ENCODE measurements at places on chromosomes 16 and 17.

DNA sequence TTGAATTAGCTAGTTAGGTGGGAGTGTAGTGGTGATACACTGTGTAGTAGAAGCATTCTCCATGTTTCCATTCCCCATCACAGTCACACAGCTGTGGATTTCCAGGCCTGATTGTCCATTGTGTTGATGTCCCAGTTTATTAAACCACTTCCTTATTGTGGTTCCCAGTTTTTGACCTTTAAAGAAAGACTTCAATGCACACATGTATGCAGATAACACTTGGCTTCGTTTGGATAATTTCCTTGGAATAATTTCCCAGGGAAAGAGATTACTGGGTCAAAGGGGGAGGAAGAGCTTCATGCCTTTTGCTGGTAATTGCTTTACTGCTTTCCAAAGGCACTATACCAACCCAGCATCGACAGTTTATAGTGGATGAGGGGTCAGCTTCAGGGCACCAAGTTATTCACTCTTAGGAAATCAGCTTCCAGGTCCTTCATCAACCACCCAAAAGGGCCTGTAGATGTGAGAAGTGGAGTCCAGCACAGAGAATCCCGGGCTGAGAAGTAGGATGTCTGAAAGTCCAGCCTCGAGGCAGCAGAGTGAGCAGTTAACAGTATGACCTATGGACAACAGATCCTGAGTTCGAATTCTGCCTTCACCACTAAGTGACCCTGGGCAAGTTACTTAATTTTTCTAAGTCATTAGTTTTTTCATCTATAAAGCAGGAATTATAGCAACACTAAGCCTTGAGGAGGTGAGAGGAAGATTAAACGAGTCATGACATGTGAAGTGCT, 31.3 kb upstream of the TNS4 start:
- DNase-seq = no peak

DNA sequence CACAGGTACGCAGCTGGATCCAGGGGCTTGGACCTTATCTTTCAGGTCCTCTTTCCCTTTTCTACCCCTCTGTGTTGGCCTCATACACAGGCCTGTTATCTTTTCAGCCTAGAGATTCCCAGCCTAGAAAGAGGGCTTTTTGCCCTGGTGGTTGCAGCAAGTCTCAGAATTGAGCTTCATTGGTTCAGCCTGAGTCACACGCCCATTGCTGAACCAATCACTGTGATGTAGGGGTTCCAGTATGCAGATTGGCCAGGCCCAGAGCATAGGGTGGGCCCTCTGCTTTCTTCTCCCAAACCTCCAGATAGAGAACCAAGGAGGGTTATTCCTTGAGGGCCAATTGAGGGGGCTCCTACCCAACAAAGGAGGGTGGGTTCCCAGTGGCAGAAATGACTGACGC, 32.8 kb downstream of the GPT2 start:
- no peak for DNase-seq

DNA sequence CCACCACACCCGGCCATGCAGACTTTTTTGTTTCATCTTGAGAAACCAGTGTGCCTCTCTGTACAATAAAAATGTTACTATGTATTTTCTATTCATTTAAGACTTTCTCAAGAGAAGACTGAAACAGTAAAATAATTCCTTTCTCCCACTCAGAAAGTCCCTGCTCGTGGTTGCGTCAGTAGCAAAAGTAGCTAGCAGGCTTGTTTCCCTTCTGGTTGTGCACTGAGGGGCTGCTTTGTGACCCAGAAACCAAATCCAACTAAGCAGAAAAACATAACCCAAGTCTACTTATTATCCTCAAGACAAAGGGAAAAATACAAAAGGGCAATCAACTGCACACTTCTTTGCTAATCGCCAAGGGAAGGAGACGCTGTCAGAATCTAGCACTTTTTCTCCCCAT, 3.4 kb upstream of the PNPO start:
- no peak for DNase-seq

DNA sequence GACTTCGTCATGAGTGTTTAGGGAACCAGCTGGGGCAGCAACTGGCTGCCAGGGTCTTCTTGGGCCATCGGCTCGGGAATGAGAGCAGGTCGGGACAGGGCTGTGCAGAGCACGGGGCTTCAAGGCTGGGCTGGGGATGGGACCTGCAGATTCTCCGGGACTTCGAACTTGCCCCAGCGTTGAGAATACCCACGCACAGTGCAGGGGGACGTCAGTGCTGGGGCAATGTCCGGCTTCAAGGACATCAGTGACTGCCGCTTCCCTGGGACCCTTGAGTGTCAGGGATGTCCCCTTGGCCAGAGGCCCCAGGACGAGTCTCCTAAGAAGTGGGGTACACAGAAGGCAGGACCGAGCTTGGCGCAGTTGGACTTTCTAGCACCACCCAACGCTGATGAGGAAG, 76.3 kb downstream of the MGAT5B start:
- no peak for DNase-seq

- no peak for DNase-seq
Observed at GRCh38 chr17:50493744-50494143, 14.5 kb upstream of the MYCBPAP start.

GRCh38 chr16:19610200-19610599, 54.7 kb downstream of the VPS35L start:
- DNase-seq = no peak

DNA sequence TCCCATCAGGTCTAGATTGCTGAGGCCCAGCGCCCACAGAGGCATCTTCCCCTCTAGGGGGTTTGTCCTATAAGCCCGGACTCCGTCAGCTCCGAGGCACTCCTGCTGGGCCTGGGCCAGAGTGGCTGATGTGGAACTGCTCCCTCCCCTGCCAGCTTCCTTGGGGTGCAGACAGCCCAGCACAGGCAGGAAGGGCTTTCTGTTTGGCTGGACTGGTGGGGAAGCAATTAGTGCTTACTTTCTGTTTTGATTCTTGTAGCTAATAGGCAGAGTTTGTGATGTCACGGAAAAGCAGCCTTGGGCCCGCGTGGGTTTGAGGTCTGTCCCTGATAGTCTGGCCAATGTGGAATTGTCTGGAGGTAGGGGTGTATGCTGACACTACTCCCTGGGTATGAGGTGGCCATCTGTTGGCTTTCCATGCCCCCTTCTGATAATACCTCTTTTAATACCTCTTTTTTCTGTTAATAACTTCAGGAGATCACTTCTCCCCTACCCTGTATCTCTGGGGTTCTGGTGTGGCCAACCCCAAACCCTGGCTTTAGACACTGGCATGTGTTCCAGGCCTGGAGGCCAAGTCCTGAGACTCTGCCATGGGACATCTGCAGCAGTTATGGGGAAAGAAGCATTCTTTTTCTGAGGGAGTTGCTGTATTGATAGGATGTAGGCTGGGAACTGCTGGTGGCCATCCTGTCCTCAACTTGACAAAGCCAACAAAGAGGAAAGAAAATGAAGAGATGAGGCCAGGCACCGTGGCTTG, 190.9 kb downstream of the RAB11FIP4 start:
- DNase-seq = no peak

- no peak for DNase-seq
Observed at GRCh38 chr16:11686713-11687380, 18.6 kb downstream of the SNN start.

- DNase-seq = no peak
Observed at GRCh38 chr16:86015606-86016005, 116.6 kb downstream of the IRF8 start.

DNA sequence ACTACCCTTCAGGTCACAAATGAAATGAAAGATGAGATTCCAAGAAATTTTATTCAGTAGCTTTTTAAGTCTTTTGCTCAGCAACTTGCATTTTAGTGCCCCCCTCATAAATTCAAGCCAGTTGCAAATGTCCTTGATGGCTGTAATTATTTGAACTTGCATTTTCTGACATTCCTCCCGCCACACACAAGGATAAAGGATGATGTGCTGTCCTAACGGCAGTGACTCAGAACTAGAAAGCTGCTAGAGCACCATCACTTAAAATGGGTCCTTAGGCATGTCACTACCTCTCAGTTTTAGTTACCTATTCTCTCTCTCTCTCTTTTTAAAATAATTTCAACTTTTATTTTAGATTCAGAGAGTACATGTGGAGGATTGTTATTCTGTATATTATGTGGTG, 306.7 kb downstream of the CNTNAP4 start:
- no peak for DNase-seq

DNA sequence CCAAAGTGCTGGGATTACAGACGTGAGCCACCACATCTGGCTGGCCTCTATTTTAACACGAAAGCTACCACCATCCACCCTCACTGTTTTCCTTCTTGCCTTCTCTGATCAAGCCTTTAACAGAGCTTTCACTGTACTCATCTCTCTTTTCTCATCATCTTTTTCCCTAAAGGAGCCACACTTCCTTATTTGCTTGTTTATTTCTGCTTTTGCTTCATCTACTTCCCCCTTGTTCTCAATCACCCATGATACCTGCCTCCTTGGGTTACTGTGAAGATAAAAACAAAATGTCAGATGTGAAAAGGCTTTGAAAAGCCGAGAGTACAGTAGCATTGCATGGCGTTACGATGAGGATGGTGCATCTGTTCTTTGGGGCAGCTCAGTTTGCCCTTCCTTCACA, 79.9 kb downstream of the ZNF18 start:
- DNase-seq = no peak

DNA sequence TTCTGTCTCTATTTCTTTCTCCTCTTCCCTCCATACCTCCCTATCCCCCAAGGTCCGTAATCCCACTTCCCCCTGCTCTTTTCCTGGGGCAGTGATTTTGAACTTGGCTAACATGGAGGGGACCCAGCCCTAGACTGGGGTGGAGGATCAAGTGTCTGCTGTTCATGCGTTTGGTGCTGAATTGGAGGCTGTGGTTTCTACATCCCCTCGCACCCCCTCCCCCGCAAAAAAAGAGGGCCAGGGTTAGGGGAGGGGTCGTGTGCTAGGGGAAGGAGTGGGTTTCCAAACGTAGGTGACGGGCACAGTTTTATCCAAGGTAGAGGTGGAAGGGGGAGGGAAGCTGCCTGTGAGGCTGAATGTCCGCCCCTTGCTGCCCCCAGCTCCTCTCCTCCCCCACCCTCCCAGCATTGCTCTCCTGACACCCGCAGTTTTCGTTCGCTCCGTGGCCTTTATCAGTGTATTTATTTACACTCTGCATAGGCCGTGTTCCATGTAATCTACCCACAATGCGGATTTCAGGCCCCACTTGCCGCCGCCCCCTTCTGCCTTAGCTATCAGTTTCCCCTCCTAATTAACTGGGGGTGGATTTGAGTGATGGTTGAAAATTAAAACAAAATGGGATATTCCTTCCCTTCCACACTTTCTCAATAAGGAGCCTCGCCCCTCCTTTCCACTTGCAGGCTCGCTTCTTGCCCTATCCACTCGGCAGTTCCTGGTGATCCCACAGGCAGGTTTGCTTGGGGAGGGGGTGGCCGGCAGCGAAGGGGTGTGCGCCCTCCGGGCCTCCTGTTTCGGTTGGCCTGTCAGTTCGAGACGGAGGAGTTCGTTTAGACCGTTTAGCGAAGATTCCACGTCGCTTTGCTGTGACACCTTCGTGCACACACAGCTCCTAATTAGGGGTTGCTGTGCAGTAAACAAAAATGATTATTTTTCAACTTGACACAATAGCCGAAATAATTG, 2.0 kb downstream of the GNAO1 start:
- no peak for DNase-seq

GRCh38 chr17:56152874-56153602, at the start of gene ANKFN1:
Gene ANKFN1, plus strand, starts transcription at chr17:56153475. Its CDS starts 59,193 bp downstream, at chr17:56212668.
- DNase-seq = no peak

GRCh38 chr16:78608305-78608776, 508.9 kb downstream of the WWOX start:
- no peak for DNase-seq

- no peak for DNase-seq
Observed at GRCh38 chr17:6090253-6090652, 20.1 kb downstream of the WSCD1 start.

GRCh38 chr17:50355701-50356341, 9.9 kb downstream of the XYLT2 start:
- DNase-seq = no peak

DNA sequence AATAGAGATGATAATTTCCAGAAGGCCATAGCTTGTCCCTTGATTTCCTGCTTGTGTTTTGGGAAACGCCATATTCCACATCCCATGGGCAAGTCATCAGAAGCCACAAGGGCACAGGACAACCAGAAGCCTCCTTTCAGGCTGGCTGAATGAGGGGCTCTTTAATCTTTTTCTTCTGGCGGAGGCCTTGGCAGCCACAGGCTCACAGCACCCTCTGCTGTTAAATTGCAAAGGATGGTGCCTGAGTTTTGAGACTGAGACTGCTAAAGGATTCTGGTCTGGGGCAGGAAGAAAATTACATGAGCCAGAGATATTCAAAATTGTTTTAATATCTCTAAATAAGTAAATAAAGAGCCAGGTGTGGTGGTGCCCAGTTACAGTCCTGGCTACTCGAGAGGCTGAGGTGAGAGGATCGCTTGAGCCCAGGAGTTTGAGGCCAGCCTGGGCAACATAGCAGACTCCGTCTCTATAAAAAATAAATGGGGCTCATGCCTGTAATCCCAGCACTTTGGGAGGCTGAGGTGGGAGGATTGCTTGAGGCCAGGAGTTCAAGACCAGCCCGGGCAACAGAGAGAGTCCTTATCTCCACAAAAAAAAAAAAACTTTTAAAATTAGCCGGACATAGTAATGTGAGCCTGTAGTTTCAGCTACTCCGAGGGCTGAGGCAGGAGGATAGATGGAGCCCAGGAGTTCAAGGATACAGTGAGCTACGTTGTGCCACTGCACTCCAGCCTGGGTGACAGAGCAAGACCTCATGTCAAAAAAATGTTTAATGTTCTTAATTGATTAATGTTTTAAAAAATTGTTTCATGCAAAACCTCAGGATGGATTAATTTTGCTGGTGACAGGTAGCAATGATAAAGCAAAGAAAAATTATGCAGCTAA, 26.3 kb downstream of the AARSD1 start:
- DNase-seq = no peak

- DNase-seq = no peak
Observed at GRCh38 chr17:59401274-59401673, 69.8 kb downstream of the YPEL2 start.

Measured in osteocyte (in vitro differentiated cells).